Hypothalamus (tissue), 51 donors: ENCODE measurements at places on chromosomes 6 and 20.

DNA sequence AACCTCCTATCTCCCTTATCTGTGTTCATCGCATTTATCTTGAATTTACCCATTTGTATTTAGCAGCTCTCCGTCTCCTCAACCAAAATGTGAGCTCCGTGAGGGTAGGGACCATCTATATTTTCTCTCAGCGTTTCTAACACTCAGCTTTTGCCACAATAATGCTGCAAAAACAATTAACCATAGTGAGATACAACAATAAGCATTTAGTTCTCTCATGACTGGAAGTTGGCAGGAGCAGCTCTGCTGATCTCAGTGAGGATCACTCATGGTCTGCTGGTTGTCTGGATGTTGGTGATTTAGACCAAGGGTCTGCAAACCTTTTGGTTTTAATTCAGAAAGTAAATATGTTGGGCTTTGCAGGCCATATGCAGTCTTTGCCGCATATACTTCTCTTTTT lies 394.8 kb upstream of the RNF217 start:
- DNase-seq, result no peak

DNA sequence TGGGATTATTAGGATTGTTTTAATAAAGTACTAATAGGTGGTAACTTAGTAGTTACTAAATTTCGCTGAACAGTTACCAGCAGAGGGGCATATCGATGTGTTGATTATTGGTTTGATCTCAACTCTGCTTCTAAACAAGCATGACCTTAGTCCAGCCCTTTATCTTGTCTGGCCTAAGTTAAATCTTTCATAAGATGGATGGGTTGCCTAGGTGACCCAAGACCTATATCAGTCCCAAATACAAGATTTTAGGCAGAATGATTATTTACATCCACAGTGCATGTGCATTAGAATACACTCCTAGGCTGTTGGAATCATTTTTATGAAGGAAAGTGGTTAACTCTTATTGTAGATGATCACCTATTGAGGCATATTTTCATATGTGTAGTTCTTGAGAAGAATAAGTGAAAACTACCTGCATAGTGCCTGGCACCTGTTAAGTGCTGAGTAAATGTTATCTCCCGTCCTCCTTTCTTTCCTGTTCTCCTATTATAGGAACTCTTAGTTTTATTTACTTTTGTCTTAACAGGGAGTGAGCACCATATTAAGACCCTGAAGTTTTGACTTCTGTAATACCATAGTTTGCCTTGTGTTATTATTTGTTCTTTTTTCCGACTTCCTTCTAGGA lies 1.1 kb downstream of the HSF2 start:
- DNase-seq, result no peak

DNA sequence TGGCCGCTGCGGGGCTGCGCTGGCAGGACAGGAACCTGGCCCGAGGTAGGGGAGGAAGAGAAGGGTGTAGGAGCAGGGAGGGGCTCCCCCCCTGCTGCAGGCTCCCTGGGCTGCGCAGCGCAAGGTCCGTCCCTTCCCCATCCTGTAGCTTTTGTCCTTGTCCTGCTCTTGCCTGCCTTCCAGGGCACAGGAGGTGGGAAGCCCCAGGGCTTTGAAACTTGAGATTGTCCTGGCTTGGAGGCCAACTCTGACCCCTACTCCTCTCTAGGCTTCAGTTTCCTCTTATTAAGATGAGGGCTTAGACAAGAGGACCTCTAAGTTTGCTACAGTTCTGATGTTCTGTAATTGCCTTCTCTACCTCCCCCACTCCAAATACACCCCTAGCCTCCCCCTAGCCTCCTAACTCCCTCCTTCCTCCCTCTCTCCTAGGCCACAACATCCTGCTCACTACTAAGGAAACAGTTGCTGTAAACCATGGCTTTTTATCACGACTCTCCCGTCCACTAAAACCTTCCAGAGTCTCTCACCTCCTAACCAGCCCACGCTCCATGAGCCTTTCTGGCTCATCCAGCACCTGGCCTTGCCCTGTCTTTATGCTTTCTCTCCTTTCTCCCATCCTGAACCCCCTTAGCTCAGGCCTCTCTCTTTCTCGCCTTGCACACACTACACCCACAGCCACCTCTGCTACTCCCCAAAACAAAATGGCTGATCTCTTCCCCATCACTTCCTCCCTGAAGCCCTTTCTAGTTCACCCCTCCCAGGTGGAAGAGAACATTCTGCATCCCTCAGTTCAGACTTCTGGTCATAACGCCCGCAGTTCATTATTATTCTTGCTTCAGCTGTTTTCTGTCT lies 10.2 kb downstream of the UNC5CL start:
- DNase-seq, result no peak

DNA sequence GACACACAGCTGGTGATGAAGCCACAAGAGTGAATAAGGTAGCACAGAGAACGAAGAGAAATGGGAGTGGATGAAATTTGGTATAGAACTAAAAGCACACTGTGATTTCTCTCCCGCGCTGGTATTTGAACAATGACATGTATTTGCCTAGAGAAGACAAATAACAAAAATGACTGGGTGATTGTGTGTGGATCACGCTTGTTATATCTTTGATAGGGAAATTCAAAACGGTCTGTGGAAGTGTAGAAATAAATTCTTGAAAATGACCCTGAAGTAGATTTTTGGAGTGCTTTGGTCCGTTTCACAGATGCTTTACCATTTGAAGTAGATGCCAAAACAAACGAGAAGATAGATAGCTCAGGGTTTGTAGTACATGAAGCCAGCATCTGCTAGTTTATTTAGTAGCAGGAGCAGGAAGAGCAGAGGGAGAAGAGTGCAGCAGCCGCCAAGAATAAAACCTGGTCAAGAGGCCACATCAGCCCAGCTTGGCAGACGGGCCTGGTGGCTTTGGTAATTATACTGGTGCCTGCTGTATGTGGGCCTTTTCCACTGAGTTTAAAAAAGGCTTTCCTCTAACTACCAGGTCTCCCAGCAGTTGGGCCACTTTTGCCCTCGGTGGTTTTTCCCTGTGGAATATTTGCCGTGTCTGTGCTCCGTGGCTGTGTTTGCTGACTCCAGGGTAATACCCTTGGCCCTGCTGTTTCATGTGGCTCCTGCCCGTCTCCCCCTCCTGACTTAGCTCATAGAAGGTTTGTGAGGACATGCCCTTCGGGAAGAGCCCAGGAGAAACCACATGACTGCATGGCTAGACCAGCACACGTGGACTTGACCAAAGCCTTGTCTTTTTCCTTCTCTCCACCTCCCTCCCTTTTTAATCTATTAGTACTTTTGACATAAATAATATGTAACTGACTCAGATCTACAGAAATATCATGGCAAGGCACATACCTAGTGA lies 294.0 kb downstream of the SOX4 start:
- DNase-seq, result no peak
